NT2/D1 (cell line): ENCODE measurements at places on chromosomes 13 and 19.

- no peak for DNase-seq
Measured at GRCh38 chr13:49454388-49455006, 10.4 kb downstream of the SETDB2 start.

DNA sequence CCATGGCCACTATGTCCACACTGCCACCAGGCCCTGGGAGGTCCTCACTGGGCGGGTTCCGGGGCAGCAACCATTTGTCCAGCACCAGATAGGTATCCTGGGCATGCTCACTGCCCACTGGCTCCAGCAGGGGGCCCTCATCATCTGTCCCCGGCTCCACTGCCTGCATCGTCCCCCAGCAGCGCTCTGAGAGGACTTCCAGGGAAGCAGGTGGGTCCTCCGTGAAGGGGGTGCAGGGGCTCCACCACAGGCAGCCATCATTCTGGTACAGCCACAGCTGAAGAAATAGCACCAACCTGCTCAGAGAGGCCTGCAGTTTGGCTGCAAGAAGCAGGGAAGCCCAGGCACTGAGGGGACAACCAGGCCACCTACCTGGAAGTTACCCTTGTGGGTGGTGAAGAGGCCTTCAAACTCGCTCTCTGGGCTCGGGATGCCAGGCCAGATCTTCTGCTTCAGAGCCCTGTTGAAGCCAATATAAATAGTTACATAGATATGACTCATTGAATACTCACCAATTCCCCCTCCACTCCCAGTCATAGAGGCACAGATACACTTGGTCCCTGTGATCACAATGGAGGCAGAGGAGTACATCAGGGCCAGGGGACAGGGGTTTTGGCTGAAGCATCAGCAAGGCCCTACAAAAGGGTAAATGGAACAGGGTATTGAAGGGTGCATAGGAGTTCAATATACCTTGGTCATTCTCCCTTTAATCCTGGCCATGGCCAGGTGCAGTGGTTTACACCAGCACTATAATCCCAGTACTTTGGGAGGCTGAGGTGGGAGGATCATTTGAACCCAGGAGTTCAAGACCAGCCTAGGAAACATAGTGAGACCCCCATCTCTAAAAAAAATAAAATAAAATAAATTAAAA is 4.1 kb downstream of the SWSAP1 start:
- DNase-seq: no peak

DNA sequence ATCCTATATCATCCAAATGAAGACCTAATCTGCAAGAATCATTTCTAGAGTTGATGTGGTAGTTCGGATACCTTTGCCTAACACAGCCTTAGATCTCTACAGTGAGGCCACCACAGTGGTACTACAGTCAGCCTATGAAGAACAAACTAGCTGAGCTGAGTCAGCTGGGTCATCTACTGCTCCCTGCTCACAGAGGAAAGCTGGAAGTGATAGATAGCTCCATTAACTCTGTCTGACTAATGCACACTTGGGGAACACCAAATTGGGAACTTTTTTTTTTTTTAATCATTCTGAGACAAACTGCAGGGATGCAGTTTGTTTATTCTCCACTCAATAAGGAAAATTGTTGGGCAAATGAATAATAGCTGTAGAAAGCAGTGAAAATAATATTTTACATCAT is 1160.6 kb downstream of the PCDH9 start:
- no peak for DNase-seq

- DNase-seq: no peak
Measured at GRCh38 chr13:97120346-97120745, 101.8 kb upstream of the MBNL2 start.

GRCh38 chr13:95652821-95653220 is 8.3 kb upstream of the DZIP1 start:
- no peak for DNase-seq

- DNase-seq: no peak
Measured at GRCh38 chr19:2976609-2977000, 759 bp upstream of the TLE6 start.

- no peak for DNase-seq
Measured at GRCh38 chr19:18419699-18420460, 682 bp downstream of the SSBP4 start.

- no peak for DNase-seq
Measured at GRCh38 chr13:83085186-83085900, 796.9 kb downstream of the SLITRK1 start.

DNA sequence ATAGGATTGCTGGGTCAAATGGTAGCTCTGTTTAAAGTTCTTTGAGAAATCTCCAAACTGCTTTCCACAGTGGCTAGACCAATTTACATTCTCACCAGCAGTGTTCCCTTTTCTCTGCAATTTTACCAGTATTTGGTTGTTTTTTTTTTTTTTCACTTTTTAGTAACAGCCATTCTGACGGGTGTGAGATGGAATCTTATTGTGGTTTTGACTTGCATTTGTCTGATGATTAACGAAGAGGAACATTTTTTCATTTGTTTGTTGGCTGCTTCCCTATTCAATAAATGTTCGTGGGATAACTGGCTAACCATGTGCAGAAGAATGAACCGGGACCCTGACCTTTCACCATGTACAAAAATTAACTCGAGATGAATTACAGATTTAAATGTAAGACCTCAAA is 31.2 kb downstream of the CYP4F2 start:
- DNase-seq: no peak

DNA sequence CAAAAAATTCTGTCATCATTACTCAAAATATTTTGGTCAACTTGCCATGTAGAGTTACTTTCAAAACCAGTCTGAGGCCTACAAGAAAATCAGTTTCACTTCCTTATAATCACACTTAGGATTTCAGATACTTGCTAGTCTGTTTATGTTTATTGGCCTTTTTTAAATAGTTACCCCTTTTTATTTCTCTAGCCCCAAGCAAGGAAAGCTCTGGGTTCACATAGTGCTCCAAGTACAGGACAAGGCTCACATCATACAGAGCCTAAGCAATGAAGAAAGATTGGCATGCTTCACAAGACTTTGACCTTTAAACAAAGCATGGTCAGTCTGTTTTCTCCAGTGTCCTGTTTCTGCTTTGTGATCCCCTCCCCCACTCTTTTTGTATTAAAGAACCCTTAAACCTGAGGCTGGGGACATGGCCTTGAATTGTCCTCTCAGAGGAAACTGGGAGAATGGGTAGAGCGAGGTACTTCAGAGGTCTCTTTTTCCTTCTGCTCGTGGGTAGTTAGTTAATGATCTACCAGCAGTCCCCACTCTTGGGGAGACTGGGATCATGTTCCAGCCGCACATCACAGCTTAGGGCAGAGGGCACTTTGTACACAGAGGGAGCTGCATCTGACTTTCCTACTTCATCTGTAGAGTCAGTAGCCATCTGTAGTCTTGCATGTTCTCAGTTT is 30.7 kb downstream of the CEACAM1 start:
- no peak for DNase-seq

GRCh38 chr19:5339198-5339949 is 1.2 kb downstream of the PTPRS start:
- DNase-seq: no peak

DNA sequence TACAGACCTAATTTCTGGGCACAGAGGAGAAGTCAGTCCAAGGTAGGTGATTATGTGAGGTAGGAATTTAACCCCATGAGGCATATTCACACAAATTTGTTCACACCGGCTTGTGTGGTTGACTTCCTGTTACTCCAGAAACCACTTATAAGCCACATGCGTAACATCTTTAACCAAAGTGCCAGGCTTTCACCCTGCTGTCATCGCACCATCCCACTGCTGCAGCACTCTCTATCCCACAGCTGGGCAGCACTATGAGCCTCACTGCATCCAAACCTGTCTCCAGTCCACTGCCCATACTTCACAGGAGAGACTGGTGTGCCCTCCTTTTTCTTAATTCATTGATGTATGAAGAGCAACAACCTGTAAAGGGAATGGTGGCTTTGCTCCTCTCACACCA is 128.2 kb upstream of the ARGLU1 start:
- DNase-seq: no peak

DNA sequence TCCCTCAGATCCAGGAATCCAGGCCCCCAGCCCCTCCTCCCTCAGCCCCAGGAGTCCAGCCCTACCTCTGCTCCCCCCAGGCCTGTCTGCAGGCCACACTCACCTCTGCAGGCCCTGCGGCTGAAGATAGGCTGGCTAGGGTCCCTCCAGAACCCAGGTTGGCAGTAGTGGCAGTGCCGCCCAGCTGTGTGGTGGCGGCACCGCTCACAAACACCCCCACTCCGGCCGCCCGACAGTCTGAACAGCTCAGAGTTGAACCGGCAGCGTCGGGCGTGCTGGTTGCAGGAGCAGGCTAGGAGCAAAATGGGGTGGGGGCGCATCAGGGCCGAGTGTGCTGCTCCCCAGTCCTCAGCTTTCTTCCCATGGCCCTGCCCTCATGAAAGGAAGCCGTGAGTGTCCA is 8.3 kb downstream of the NTN5 start:
- DNase-seq: no peak

DNA sequence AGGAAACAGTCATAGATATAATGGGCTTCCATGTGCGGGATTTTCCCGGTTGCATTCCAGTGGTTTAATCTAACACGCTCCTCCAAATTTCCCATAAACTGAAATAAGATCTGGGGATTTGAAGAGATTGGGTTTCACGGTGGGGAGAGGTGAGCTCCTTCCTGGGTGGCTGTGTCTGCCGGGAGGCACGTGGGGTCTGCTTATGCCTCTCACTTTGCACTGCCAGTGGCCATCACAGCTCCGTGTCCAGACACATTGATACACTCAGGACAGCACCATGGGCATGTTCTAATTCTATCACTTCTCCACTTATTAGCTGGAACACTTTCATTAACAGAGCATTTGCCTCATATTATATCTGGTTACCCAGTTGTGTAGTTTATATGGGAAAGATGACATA is 73.4 kb downstream of the SOX1 start:
- no peak for DNase-seq

DNA sequence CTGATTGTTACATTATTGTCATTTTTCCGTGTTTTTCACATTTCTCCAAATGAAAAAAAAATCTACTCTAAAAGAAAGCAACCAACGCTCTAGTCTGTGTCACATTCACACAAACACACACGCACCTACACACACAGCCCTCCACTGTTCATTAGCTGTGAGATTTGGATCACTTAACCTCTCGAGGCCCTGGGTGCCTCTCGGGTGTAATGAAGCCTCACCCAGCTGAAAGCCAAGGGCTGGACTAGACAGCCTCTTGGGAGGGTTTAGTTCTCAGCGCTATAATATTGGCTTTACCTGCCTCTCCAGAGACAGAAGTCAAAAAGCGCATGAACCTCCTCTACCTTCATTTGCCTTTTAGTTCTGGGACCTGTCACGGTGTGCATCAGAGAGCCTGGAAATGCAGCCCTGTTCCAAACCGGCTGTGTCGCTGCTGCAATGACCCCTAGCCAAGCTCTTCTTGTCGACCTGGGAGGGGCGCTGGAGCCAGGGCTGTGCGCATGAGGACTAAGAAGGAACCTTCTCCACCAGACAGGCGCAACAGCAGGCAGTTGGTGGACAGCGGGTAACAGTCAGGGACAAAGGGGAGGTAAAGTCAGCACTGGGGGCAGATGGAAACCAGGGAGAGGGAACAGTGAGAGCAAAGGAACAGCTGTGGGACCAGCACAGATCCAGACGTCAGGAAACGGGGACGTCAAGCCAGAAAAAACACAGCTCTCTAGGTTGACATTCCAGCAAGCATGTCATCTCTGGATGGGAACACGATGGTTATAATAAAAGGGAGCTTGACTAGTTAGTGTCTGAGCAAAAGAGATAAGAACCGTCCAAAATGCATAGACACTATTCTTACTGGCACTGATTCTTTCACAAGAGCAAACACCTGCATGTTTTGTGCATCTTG is 375.9 kb downstream of the EFNB2 start:
- DNase-seq: no peak

GRCh38 chr13:47168066-47168465 is 271.2 kb upstream of the HTR2A start:
- DNase-seq: no peak

GRCh38 chr19:55696301-55697068 is 21.5 kb downstream of the EPN1 start:
- DNase-seq: no peak

DNA sequence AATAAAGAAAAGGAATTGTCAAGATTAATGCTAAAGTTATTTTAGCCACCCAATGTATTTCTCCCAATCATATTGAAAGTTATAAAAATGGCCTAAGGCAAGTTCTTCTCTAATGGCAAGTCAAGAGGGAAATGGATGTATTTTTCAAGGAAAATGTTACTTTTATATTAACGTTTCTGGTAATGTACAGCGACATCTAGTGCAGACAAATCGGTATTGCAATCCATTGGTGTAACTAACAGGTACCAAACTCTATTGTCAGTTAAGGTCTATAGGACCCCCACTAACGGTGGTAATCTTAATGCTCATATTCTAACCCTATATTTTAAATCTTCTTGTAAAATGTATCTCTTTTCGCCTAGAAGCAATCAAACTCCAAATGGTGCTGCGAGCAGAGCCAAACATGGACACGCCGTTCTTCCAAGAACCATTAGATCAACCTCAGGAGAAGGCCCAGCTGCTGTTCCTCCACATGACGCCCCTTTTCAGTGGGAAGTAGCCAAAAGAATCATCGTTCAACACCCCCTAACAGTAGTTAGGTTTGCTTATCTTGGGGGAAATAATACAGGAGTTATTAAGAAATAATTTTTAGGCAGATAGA is 98.5 kb upstream of the PABPC3 start:
- DNase-seq: no peak

DNA sequence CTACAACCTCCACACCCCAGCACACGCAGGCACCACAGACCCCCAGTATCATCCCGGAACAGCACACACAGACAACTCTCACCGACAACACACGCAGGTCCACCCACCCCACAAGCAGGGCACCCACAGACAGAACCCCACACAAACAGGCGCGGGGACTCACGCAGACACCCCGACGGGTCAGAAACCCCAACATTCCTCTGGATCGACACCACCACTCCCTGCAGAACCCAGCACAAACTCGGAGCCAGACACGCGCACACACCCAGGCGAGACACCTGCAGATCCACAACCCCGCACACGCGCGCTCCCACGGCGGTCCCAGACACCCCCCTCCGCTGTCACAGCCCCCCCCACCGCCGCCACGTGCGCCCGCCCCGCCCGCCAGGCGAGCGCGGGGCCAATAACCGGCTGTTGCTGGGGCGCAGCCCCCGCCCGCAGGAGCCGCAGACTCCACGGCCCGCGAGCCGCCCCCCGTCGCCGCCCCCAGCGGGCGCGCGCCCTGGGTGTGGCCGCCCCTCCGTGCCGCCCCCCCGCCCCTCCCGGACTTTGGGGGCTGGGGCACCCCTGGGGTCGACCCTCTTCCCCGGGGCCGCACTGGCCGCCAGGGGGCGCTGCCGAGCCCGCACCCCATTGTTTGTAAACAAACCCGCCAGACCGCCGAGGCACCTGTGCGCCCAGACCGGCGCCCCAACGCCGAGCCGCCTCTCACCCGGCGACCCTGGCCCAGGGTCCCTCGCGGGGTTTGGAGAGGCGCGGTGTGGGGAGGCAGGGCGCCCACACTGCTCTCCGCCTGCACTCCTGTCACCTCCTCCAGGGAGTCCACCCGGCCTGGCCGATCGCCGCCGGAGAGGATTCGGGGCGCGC is 712 bp downstream of the BBC3 start:
- no peak for DNase-seq
